Smooth muscle cell of bladder (primary cell): ENCODE measurements at places on chromosomes 2 and 18. TPM values are rescaled to one million over a fixed set of nuclear protein-coding genes. Genes with fewer than 3 reads are reported as not detected.

Gene ARHGEF33
- total RNA-seq = 0.57 and 0.74 TPM in 2 replicates

Gene MZT2B
- total RNA-seq = 150 and 204 TPM in 2 replicates

Gene KYNU
- 9.5 and 66.7 TPM in 2 replicates for total RNA-seq

Gene LIPG
- total RNA-seq = 12.4 and 19.8 TPM in 2 replicates

Gene CAPN10
- 20.1 TPM in 2 replicates for total RNA-seq

Gene TWIST2
- total RNA-seq = 45.2 and 60.6 TPM in 2 replicates

Gene CFAP65
- total RNA-seq = not detected in 2 replicates

Gene ASB18
- not detected in 2 replicates for total RNA-seq

Gene GCKR
- 0.14 and 0.55 TPM in 2 replicates for total RNA-seq

Gene MTCL1
- total RNA-seq = 20.5 and 23.5 TPM in 2 replicates
